ENCODE measurements at places on chromosomes 3 and 15.

- no peak for DNase-seq
These were observed 19.8 kb downstream of the IQSEC1 start for GRCh38 chr3:13053420-13053819.

DNA sequence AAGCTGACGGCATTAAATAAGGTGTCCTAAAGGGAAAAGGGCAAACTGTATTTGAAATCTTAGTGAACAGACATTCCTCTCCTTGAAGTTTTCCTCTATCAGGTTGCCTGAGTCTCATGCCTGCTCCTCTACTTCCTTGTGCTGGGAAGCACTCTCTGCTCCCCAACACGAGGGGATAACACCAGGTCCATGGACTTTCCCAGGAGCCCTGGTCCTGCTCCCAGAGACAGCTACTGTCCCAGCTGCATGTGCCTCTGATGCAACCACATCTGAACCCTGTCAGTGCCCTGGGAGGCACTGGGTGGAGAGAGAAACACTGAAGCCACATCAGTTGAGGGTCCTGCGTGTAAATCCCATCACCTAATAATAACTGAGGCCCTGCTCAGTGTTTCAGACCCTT lies 7.4 kb downstream of the TLR9 start:
- no peak for DNase-seq

DNA sequence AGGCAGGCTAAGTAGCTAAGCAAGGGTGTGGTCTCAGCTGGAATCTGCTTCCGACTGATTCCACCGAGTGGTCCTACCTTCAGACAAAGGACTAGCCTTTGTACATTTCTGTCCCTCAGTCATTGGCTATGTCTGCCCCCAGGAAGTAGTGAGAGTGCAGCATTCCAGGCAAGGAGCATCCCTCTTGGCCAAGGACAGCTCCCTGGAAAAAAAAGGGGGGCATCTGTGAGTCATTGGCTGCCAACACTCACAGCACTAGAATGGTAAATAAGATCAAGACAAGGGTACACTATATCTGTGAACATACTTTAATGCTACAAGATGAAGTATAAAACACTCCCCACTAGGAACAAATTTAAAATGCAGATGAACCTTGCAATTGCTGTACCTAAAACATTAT lies 66.8 kb downstream of the STAC start:
- peak; percentile 17 for DNase-seq

DNA sequence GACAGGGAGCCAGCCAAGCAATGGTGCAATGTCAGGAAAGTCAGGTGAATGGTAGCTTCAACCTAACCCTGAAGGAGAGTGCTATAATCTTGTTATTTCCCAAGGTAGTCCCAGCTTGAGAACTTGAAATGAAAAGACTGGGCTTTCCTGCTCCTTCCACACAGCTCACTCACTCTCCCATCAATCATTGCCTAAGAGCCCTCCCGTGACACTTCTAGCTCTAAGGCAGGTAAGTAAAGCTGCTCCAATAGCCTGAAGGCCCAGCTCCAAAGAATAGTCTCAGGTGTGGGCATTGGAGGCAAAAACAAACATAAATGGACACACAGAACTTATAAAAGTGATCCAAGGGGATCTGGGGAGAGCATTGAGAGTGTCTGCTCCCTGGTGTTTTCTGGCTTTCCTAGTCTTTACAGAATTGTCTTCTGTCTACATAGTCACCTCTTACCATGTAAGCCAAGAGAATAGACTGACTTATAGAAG lies 63.1 kb upstream of the TBC1D5 start:
- DNase-seq: no peak

DNA sequence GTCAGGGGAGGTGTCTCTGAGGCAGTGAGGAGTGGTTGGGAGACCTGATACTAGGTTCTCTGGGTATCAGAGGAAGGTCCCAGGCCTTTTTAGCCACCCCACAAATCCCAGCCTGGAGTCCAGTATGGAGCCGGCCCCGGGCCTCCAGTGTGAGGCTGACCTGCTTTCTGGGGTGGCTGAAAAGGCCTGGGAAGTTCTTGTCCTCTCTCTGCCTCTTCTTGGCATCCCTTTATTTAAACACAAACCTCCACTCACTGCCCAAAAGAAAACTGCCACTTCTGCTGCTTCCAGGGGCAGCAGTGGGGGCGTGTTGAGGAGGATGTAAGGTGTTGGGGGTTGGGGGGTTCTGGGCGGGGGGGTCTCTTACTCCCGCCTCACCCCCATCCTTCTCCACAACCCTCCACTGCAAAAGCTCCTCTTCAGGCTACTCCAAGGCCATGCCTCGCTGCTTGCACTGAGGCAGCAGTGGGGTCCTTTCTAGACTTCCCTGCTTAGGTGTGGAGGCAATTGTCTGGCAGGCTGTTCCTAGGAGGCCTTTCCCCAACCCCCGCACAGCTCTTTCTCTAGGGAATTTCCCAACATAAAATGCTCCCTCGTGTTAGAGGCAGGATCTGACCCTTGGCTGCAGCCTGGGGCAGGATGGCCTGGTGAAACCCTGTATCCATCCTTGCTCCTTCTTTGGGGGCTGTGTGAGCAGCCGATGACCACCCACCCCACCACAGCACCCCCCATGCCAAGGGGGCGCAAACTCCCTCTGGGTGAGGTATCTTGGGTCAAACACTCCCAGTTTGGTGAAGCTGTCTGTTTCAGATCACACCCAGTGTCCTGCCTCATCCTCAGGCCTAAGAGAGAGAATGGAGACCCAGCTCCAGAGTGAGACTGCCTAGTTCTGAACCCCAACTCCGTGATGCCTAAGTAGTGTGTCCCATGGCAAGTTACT lies 12.1 kb upstream of the RAD18 start:
- no peak for DNase-seq

DNA sequence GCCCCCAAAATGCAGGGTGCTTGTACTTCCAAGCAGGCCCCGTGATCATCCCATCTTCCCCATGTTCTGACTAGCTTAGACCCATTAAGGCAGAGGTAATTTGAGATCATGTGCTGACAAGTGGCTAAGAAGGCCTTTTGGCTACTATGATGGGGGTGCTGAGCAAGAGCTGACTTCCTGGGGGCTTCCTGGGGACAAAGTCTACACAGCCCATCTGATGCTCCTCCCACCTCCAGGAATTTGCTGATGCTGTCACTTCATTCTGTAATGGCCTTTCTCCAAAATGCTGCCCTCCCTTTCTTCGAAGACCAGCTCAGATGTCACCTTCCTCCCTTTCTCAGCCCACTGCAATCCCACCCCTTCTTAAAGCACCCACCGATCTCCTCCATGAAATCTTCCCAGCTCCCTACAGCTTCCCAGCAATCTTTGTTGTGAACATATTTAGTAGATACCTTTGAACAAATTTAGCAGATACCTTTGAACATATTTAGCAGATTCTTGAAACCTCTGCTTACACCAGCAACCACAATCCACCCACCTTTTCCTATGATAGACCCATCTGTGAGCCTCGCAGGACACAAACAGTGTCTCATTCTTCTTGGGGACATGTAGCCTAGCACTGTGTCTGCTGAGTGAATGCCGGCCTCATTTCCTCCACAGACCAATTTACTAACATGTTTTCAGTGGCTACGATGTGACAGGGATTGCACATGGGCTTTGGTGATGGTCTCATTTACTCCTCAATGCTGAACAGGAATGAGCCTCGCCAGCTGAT lies 223.3 kb downstream of the EPHB1 start:
- no peak for DNase-seq

DNA sequence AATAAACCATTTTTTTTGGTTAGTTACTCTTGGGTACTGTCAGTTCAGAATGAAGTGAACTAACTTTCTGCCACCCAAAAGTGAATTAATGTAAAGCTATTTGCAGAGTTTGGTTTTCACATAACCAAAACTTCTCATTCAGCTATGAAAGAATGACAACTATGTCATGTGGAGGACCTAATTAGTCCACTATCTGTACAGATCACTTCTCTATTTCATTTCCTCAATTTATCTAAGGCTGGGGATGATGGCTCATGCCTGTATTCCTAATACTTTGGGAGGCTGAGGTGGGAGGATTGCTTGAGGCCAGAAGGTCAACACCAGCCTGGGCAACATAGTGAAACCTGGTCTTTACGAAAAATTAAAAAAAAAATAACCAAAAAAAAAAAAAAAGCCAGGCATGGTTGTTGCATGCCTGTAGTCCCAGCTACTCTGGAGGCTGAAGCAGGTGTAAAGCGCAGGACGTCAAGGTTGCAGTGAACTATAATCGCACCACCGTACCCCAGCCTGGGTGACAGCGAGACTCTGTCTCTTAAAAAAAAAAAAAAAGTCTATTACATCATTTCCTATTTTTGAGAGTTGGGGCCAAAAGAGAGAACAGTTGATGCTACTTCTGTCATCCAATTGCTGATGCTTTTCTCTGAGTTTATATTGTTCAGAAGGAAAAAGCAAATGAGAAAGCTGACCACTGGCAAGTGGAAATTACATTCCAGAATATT lies 8.7 kb downstream of the HYPK start:
- DNase-seq: no peak

GRCh38 chr15:85455891-85456290 lies 75.5 kb downstream of the AKAP13 start:
- DNase-seq: no peak

DNA sequence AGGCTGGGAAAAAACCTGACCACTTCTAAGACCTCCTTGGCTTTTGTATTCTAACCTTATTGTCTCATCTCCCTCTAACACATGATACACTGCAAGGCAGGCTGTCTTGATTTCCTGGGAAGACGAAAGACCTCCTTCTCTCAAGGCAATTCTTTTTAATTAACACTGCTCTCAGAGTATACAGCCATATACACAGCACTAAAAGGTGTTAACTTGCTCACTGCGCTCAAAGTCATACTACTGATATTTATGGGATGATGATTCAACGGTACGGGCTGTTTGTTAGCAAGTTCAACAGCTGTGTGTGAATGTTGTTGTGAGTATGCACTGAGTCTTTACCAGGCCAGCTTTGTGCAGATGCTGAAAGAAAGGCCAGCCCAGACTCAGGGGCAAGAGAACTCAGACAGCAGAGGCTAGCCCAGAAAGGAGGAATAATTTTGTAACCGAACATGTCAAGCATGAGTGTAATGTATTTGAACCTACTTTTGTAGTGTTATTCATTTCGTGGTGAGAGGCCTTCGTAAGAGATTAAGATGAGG lies 229.9 kb downstream of the IL5RA start:
- DNase-seq: no peak

- DNase-seq: peak; percentile 41
These were observed 67.1 kb upstream of the MCTP2 start for GRCh38 chr15:94164202-94164807.

DNA sequence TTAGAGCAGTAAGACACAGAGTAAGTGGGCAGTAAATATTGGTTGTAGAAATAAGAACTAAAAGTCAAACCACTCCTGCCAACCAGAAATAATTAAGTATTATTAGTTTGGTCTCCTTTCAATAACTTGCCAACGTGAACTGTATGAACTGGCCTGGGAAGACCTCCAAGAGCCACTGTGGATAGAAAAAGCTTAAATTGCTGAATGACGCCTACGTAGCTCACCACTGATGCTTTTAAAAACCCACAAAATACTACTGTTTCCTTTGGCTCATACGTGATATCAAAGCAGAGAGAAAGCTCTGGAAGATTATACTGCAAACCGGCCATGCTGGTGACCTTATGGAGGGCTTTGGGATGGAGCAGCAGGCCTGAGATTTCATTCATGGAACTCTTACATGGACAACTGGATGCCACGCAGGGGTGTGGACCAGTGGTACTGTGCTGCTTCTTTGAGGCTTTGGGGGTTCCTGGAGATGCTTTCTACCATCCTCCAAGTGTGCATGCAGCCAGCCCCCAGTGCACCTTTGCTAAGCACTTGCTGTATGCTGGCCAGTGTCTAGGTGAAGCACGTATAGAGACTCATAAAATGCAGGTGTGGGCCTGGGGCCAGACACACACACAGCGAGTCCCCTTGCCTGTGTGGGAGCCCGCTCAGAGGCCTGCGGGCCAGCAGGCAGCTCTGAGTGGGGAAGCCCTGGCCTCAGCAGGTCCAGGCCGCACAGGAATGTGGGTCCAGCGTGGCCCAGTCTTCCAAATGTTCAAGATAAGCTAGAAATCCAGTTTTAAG lies 66.8 kb downstream of the ABTB1 start:
- peak; percentile 45 for DNase-seq

DNA sequence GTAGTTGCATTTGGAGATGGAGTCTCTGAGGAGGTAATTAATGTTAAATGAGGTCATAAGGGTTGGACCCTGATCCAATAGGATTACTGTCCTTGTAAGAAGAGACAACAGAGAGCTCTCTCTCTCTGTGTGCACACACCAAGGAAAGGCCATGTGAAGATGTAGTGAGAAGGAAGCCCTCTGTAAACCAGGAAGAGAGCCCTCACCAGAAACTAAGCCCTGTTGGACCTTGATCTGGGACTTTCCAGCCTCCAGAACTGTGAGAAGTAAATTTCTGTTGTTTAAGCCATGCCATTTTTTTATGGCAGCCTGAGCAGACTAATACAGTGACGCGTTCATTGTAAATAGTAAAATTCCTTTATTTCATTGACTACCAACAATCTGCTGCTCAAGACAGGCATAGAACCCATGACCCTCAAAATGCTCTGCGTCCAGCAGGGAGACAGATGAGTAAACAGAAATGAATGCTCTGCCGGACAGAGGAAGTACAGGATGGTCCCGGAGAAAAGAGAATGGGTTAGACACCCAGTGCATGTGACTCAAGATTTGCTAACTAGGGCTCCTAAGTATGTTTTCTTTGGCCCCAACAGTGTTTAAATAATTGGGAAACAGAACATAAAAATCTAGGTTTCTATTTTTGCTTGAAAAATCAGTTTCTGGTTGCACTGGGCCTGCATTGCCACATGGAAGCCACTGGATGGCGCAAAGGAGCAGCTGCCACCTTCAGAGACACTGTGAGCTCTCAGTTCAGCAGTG lies 37.9 kb upstream of the TNFAIP8L3 start:
- DNase-seq: peak; percentile 94

DNA sequence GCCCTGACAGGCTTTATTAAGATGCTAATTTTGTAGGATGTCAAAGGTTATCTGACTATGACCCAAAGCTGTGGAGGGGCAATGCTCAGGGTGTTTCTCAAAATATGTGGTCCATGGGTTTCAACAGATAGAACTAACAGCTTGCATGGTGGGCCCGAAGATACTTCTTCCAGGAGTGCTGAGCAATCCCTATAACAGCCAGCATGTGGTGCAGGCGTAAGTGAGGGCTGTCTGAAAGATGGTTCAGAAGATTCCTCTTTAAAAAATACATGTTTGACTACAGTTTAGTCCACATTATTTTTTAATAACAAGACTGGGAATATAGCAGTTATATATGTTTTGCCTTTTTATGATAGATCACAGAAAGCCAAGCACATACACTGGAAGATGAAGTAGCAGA lies 7.6 kb downstream of the SCG3 start:
- DNase-seq: peak; percentile 3

DNA sequence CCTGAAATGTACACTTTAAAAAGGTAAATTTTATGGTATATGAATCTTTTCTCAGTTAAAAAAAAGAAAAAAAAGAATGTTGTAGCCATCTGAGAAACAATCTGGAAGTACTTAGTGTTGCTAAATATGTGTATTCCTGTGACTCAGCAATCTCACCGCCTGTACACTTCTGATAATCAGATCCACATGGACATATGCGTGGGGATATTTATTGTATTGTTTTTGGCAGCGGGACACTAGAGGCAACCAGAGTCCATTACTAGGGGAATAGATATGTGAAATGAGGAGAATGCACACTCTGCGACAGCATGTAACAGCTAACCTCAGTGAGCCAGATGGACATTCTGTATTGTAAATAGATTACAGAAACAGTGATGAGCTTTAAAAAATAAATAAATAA lies 65.4 kb downstream of the AQP9 start:
- DNase-seq: peak; percentile 99

GRCh38 chr15:74269362-74270035 lies 33.4 kb downstream of the CCDC33 start:
- DNase-seq: no peak

- DNase-seq: no peak
These were observed 109.2 kb downstream of the EPHB1 start for GRCh38 chr3:134904241-134904771.

- DNase-seq: peak; percentile 72
These were observed 251.3 kb upstream of the NR2E3 start for GRCh38 chr15:71559098-71559497.
